Activated CD4-positive, alpha-beta T cell treated with anti-CD3 and anti-CD28 coated beads, Interleukin-2, amount 50 U/mL, for 48 hours (primary cell): ENCODE measurements at places on chromosomes 1 and 21.
A peak's percentile ranks its signal among the peaks of the same experiment; 100 is the strongest.

DNA sequence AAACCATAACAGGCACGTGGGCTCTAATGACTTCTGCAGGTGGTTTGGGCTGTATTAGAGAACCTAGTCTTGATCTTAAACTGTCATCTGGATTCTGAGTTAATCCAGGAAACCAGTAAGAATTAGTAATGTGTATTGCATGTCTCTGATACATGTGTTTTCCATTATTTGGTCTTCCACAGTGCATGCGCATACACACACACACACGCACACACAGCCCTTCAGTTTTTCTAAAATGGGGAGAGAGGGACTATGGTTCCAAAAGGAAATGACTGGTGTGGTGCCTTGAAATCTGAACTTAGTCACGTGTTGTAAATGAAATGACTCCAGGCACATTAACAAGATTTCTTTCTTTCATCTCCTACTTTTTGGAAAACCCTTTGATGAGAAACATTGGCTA, 67.6 kb downstream of the OLFML2B start:
- no peak for DNase-seq

DNA sequence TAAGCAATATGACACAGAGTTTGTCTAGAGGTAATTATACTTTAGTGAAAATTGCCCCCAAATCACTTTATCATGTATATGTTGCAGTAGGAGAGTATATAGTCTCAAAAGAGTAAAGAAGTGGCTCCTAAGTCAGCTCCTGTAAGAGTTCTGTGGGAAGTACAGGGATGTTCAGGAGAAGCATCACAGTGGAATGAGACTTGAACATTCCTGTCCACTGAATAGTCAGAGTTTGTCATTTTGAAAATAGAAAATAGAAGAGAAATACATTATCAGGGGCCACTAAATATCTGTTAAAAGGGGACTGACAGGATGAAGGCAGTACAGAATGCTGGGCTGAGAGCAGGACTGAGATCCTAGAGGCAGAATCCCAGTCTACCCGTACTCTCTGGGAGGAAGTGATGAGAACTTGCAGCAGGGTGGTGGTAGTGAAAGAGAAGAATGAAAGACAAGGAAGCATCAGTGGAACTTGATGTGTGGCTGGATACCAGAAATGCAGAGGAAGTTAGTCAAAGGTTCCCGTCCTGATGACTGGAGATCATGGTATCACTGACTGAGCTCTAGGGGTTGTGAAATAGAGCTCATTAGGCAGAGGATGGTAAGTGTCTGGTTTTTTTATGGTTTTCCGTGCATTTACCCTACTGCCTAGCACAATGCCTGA, 153.4 kb downstream of the FMN2 start:
- no peak for DNase-seq

DNA sequence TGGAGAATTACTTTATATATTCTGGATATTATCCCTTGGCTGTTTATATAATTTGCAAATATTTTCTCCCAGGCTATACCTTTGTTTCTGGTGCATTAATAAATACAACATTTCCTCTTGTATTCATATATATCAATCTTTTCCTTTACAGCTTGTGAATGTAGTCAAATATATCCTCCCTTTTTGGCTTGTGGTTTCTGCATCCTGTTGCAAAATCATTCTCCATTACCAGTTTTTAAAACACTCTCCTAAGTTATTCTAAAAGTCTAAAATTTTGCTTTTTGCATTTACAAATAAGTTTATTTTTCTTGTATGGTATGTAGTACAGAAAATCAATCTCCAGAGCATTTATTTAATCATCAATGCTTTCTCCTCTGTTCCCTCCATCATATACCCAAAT, 909.4 kb downstream of the ADGRL2 start:
- DNase-seq: no peak

DNA sequence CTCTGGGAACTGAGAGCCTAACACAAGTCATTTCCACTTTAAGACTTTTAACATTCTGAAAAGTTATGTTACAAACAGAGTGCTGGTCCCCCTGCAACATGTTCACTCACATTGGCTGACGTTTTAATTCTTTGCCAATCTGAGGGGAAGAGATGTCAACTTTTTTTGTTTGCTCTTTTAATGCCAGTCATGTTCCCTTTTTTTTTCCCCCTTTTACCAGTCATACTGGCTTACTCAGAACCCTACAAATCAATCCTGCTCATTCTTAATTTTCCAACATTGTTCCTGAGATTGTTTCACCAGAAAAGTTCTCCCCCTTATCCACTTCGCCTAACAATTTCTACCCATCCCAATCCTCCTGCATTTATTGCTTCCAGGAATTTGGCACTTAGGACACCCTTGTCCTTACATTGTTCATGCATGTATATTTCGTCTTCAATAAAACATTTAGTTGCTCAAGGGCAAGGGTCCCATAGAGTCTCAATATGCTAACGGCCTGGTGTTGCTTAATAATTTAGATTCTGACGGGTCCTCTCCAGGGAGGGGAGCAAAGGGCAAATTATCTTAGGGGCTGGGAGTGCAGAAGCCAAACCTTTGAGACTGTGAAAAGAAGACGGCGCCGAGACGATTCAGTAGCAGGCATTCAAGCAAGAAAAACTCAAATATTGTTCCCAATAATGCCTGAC, 624 bp upstream of the CR1L start:
- DNase-seq: no peak

- no peak for DNase-seq
Observed at GRCh38 chr1:22912311-22912710, 60.4 kb downstream of the LACTBL1 start.

DNA sequence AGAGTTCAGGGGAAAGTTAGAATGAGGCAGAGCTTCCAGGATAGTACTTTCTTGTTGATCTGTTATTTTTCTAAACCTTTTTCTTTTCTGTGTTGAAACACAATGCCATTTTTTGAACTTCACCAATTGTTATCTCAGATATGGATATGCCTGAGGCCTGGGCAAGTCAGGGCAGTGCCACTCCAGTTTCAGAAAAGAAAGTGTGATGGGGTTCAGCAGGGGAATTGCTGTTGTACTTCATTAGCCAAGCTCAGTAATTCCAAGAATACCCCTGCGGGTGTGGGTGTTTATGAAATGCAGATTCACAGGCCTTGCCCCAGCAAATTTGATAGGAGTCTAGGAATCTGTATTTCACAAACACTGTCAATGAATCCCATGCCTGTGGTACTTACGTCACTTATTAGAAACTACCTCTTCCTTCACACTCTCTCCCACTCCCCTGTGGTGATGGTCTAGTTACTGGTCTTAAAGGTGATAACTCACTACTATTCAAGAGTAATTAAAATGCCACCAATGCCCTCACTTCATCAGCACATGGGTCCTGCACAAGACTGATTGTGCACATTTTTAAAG, 142.3 kb downstream of the PBX1 start:
- no peak for DNase-seq

- DNase-seq: peak; percentile 56
Observed at GRCh38 chr1:206703661-206704060, 19.0 kb downstream of the MAPKAPK2 start.

DNA sequence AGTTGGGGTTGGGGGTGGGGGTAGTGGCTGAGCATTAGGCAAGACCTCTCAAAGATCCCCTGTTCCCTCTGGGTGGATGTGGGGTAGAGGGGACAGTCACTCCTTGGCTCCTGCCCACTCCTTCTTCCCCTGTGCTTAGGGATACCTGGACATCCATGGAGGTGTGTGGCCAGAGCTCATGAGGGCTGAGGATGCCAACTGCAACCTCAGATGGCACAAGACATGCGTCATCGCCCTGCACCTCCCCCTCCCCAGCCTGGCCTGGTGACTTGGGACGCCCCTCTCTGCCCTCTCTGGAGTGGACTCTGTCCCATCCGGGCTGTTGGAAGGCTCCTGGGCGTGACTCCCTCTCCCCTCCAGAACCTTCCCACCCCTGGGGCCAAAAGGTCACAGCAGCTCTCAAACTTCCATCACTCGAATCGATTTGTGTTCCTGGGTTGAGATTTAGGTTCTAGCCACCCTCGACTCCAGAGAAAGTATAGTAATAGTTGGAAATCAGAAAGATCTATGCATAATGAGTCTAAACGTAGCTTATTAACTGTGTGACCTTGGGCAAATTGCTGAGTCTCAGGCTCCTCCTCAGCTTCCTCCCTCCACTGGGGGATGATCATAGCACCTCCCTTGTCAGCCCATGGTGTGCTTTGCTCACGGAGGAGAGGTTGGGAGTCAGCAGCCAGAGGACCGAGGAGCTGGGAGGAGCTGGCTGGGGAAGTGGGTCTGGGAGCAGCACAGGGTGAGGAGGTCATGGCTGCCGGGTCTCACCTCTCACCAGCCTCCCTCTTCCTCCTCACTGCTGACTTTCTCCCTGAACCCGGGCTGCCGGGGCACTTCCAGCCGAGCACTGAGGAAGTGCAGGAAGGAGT, 2.2 kb upstream of the PTPN7 start:
- DNase-seq: peak; percentile 58

DNA sequence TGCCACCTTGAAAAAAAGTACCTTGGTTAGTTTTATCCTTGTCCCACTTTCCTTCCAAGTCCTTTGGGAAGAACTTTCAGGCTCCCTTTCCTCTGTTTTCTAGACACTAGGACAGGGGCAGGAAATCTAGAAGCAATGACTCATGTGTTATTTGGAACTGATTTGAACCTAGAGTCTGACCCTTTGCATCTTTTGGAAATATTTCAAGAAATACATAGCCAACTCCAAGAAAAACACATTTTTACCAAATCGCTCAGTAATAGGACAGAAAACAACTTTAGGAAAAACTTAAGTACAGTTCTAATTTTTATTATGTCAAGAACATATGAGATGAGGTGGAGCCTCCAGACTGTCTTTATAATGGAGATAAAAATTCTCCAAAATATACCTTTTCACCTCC, 292.4 kb downstream of the PTBP2 start:
- no peak for DNase-seq

DNA sequence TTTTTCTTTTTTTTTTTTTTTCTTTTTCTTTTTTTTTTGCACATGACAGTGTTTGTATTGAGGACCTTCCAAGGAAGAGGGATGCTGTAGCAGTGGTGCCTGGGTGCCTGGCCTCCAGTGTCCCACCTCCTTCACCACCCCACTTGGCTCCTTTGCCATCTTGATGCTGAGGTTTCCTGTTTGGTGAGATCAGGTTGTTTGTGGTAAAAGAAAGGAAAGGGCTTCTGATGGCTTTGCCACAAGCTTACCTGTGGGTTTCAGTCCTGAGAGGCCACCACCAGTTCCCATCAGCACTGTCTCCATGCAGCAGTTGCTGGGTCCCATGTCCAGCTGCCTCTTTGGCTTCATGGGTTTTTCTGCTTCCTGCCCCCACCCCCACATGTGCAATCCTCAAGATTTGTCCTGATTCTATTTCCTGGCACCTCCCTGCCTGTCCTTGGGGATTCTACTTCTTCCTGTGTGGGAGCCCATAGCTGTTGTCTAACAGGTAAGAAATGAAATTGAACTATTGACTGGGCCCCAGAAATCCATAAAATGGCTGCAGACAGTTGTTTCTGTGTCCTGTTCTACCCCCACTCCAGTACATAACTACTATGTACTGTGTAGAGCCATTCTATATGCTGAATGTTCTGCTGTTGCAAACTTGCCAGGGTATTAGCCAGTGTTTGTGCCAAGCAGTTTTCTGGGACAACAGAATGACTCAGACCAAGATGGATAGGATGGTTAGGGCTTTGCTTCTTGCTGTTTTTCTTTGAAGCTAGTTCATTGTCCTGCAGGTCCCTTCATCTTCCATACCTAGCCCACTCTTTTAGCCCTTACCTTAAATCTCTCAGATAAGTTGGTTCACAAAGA, 4.2 kb upstream of the CCDC28B start:
- DNase-seq: no peak

- DNase-seq: no peak
Observed at GRCh38 chr1:234529095-234529949, 50.3 kb upstream of the TARBP1 start.

GRCh38 chr1:234125714-234126113, 221.2 kb downstream of the SLC35F3 start:
- no peak for DNase-seq

DNA sequence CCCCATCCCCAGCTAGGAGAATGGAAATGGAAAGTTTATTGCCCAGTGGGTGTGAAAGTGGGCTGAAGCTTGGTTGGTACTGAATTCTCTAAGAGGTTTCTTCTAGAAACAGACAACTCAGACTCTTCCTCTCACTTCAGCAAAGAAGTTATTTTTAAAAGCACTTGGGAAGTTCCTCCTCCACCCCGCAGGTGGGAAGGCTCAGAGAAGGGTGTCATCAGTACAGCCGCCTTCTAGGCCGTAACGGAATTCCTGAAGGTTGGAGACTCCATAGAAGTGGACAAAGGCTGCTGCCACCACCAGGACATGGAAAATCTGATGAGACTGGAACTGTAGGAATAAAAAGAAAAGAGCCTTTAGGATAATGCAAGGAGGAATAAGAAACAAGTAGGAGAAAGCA, 14.3 kb upstream of the KLHL12 start:
- DNase-seq: no peak

DNA sequence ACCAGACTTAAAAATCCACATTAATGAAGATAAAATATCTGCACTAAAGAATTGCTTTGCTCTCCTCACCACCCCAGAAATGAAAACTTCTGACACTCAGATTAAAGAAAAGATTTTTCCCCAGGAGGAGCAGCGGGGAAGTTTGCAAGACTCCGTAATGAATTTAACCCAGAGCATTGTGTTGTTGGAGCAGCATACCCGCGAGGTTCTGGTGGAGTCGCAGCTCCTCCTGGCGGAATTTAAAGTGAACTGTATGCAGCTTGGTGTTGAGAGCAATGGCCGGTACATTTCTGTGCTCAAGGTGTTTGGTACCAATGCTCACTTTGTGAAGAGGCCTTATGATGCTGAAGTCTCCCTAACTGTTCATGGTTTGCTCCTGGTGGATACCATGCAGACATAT, 46.4 kb downstream of the VPS13D start:
- no peak for DNase-seq

DNA sequence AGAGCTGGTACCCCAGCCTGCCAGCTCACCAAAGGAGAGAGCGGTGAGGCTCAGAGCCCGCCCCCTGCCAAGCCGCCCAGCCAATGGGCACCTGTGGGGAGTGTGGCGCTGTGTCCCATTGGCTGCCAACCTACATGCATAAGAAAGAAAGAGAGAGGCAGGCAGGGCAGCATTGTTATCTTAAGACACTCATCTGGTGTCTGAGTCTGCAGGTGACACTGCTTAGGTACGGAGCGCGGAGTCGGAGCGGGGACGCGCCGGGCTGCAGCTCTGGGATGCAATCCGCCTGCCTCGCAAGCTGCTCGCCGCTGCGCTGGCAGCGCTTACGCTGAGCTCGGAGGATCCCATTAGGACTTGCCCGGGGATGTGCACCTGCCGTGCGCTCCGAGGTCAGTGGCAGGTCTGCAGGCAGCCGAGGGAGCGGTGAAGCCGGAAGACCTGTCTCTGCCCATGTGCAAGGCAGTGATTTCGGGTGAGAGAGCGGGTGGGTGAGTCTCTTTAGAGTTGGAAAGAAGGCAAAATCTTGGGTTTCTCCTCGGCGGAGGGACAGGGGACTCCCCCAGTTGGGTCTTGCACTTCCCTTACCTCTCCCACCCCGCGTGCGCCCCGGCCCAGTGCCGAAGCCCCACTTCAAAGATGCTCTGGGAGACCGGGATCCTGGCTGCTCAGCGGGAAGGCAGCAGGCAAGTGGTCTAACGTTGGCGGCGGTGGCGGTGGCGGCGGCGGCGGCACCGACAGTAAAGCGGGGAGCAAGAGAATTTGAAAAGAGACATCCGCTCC, at the start of gene BRINP2:
Gene BRINP2 (plus strand): TSS at position 203 of the 780 bp plus-strand sequence. CDS start 58,919 bp downstream, outside the sequence.
- DNase-seq: no peak
